ENCODE measurements at places on chromosomes 12 and 14. TPM values are rescaled to one million over a fixed set of nuclear protein-coding genes. Genes with fewer than 3 reads are reported as not detected.

GRCh38 chr12:49969027-49969426, 3.7 kb upstream of the AQP6 start:
- DNase-seq: no peak

DNA sequence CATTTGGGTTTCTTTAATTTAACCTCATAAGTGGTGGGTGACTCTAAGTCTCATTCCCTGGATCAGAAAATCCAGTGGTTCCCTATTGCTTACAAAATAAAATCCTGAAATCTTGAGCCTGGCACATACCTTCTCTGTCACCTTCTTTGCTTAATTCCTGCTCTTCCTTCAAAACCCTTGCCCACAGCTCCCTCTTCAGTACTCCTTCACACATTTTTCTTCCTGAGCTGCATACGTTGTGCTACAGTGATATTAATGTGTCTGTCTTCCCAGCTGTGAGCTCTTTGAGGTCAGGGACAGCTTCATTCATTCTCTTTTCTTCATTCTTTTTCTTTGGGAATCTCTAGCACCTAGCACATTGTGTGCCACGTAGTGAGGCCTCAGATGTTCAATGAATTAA, 9.5 kb downstream of the TSPAN11 start:
- DNase-seq: no peak

BATF gene
- 0.51 TPM for total RNA-seq

MAPK1IP1L gene
- 16.5 TPM for total RNA-seq

NFE2 gene
- 0.17 TPM for total RNA-seq

- no peak for DNase-seq
These were observed 136.6 kb downstream of the C12orf75 start for GRCh38 chr12:105466901-105467598.

DNA sequence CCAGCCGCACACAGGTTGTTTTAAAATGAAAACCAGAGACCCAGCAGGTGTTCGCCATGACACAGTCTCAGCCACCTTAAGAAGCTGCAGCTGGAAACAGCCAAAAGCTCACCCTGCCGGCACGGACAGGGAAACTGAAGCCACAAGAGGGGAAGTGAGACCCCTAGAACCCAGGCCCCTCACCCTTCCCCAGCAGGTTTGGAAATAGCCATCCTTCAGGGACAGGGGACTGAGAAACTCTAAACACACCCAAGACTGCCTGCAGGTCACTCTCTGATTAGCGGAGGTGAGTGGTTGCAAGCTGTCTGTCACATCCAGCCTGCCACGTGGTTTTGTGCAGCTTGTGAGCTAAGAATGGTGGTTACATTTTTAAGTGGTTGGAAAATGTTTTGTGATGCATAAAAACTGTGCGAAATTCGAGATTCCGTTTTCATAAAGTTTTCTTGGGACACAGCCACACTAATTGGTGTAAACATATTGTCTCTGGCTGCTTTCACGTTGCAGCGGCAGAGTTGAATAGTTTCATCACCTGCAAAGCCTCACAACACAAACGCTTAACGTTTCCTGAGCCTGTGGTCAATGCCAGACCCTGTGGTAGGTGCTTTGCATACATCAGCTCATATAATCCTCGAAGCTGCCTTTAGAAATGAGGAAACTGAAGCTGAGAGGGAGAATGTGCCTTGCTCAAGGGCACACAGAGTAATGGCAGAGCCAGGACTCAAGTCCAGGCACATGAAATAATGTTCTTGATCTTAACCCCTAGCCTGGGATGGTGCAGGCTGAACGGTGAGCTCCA, 1.7 kb upstream of the SELPLG start:
- peak; percentile 31 for DNase-seq

- no peak for DNase-seq
These were observed 101.5 kb downstream of the SMOC1 start for GRCh38 chr14:69980457-69981425.

DNA sequence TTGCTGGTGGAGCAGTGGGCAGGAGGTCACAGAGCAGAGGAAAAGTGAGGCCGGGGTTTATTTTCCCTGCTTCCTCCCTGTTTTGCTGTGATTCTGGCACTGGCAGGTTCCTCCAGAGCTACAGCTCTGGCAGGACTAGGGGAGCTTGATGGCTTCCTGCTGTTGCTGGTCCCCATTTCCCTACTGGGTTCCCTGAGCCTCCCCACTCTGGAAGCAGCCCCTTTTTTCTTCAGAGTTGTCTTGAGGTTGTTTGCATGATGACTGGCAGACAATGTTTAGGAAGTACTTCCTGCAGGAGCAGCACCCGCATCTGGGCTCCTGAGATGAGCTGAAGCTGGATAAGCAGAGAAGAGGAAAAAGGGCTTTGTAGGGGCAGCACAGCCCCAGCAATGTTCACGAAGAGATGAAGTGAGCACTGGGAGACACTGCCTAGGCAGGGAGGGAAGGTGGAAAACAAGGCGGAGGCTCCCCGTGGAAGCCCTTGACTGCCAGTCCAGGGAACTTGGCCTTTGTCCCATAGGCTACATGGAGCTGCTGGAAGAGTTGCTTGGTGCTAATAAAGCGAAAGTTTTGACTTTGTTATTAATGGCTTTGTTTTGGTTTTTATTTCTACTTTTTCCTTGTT, 126.9 kb downstream of the SLC38A6 start:
- DNase-seq: no peak

- no peak for DNase-seq
These were observed 15.5 kb downstream of the MORN3 start for GRCh38 chr12:121653999-121654398.

NOS1 gene
- total RNA-seq: under 0.01 TPM

DNA sequence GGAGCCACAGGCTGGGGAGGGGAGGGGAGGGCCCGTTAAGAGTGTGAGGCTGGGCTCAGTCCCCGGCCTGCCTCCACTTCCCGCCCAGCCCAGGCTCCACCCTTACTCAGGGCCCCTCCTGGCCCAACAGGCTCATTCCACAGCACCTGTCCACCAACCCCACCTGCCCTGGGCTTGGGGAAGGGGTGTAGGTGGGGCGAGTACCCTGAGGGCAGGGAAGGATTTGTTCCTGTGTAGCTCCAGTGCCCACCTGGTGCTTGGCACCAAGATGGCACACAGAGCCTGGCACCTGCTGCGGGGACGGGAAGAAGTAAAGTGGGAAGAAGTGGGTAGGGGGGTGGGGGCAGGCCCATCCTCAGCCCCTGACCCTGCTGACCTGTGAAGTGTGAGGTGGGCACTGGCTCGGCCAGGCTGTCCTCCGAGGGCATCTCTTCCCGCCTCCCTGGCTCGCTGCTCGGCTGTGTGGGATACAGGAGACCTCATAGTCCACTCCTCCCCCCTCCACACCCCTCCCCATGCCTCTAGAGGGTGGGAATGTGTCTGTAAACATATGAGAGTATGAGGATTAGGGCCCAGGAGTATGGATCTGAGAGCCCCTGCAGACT, 35.1 kb downstream of the NCKAP5L start:
- DNase-seq: no peak

- no peak for DNase-seq
These were observed 382.2 kb downstream of the FUT8 start for GRCh38 chr14:65794674-65795279.

POLE2 gene
- total RNA-seq: 4.5 TPM

GRCh38 chr14:77593501-77593961, 22.9 kb downstream of the SPTLC2 start:
- peak; percentile 49 for DNase-seq

DNA sequence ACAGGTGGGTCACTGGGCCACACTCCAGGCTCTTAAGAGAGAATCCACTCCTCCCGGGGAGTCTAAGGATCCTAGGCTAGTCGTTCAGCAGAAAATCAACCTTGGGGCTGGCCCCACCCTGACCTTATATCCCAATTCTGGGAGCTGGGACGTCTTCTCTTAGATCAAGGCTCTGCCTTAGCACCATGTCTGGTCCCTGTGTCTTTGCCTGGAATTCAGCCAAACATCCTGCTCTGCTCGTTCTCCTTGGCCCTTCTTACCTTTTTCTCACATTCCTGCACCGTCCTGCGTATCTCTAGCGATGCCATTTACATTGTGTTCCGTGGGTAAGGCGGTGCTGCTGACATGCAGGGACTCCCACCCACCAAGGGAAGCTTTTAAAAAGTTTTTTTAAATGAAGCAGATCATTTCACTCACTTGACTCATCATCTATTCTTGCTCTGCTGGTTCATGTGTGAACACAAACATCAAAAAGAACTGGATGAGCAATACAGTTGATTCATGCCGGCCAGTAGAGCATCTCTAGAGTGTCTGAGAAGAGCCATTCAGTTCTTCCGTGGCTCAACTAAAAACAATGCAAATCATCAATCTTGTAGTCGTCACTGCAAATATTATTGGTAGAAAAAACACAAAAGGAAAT, 50.2 kb downstream of the KCNK13 start:
- peak; percentile 89 for DNase-seq

TMPO gene
- total RNA-seq: 37.8 TPM

- DNase-seq: no peak
These were observed 29.0 kb upstream of the SMUG1 start for GRCh38 chr12:54217774-54218241.

DNA sequence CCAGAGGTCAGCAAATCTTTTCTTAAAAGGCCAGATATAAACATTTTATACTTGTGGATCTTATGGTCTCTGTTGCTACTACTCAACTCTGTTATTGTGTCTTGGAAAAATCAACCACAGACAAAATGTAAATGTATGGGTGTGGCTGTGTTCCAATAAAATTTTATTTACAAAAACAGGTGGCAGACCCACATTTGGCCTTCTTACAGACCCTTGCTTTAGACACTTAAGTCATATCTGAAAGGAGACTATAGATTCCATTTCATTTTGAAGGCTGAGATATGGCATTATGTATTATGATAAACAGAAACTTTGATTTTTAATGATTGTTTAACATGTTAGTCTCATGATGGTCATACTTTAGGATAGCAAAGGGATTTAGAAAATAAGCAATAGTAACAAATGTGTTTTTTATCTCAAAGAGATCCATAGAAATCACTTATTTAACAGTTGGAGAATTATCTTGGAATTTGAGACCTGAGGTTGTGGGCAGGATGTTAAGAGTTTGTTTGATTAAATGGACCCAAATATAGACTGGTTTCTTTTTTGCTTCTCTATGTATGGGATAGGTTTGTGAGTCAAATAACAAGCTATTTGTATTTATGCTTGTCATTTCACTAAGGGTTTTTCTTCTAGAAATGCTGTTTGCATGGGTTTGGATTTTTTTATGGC, 51.2 kb downstream of the PPFIBP1 start:
- peak; percentile 31 for DNase-seq

DNA sequence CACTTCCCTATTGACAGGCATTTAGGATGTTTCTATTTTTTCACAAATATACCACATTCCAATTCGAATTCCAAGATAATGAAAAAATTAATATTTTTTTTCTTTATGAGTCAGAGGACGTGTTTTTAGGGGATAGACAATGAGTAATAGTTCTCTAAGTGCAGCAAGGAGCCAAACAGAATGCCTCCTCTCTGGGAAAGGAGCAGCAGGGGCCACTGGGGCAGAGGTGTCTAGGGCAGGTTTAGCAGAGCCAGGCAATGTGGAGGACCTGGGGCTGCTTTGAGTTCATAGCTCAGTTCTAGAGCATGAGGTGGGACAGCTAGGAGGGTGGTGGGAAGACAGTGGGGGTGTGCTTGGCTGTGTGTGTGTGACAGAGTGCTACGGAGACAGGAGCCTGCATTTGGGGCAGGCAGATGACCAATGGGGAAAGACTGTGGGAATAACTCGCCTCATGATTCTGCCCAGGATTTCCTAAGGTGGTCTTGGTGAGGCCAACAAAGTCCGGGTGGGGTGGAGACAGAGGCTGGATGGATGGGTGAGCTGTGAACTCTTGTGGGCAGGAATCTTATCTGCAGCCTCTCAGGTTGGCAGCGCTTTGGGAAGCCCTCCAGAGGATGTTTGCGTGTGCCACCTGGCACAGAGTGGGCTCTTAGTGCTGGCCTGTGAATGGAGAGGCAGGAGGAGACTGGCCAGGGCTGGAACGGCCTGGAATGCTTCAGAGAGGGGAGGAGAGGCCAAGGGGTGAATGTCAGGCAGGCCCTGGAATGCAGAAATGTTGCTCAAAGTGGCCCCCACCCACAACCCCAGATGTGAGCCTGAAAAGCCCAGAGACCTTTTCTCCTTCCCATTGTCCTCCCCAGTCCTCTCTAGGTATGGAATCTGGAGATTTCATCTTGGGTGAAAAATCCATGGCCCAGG, 2.4 kb upstream of the KRT7 start:
- DNase-seq: peak; percentile 87

DNA sequence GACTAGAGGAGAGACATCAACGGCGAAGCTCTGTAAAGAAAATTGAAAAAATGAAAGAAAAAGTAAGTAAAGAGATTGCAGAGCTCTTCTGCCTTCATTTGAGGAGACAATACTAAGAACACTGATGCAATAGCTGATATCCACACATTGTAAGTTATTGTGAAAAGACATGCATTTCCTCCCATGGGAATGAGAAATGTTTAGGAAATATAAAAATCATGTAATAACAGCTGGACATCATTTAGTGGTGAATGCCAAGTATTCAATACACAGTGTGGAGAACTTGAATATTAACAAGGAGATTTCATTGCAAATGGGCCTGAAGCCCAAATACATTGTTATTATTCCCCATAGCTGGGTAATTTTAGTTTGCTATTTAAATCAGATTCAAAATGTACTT, 179.2 kb downstream of the KICS2 start:
- DNase-seq: no peak

- DNase-seq: no peak
These were observed 77.4 kb downstream of the ST8SIA1 start for GRCh38 chr12:22257100-22257499.

- no peak for DNase-seq
These were observed 903.7 kb upstream of the USP15 start for GRCh38 chr12:61356485-61356884.

DNA sequence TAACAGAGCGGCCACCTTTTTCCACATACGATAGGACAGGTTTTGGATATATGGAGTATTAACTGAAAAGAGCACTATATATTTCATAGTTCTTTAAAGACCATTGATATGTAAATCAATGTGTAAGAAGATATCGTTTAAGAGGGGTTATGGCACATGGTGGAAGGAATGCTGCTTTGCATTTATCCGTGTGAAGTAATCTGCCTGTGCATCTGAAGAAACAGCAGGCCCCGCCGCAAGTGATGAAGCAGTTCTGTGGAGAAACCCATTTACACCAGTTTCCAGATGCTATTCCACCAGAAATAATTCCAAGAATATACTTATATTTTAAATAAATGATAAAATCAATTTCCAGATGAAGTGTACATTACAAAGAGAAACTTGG, 72.4 kb downstream of the BICD1 start:
- DNase-seq: no peak

- no peak for DNase-seq
These were observed 156.6 kb downstream of the CALM1 start for GRCh38 chr14:90553298-90553920.

DNA sequence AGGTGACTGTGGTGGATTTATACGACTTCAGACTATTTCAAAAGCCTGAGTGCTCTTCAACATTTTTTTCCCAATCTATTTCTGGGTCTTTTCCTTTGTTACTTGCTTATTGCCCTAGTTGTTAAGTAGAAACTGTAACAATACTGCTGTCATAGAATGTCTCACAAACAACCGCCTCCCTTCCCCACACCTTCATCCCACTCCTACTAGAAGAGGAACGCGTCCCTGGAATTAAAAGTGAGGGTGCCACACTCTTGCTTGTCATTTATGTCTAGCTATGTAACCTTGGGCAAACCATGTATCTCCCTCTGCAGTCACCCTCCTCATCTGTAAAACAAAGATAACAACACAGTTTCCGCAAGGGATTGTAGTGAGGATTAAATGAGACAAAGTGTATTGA, 8.6 kb downstream of the BRAP start:
- no peak for DNase-seq
